T-helper 2 cell treated with Interferon-gamma antibody and Interleukin-4, amounts not matched to agents 5 μg/mL and 100 μg/mL, for 36 hours (primary cell): ENCODE measurements at places on chromosomes 6 and 20.

DNA sequence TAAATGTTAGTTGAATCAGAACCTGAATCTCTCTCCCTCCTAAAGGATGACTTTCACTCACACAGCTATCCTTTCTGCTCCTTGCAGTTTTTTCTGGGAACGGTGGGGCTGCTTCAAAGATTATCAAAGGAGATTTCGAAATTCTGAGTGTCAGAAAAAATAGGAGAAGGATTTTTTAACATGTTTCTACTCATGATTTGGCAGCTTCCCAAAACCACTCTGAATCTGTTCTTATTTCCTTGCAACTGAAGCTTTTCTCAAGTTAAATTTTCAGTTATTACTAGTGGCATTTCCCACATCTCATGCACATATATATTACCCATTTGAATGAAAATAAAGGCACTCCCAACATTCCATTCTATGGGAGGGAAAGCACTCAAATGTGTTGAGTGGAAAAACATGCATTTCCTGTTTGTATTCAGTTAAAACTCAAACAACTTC is 123.6 kb downstream of the LCA5 start:
- no peak for DNase-seq

GRCh38 chr20:60237981-60238380 is 279.8 kb downstream of the CDH26 start:
- no peak for DNase-seq

- no peak for DNase-seq
Measured at GRCh38 chr20:15917283-15917682, 656.0 kb downstream of the KIF16B start.

DNA sequence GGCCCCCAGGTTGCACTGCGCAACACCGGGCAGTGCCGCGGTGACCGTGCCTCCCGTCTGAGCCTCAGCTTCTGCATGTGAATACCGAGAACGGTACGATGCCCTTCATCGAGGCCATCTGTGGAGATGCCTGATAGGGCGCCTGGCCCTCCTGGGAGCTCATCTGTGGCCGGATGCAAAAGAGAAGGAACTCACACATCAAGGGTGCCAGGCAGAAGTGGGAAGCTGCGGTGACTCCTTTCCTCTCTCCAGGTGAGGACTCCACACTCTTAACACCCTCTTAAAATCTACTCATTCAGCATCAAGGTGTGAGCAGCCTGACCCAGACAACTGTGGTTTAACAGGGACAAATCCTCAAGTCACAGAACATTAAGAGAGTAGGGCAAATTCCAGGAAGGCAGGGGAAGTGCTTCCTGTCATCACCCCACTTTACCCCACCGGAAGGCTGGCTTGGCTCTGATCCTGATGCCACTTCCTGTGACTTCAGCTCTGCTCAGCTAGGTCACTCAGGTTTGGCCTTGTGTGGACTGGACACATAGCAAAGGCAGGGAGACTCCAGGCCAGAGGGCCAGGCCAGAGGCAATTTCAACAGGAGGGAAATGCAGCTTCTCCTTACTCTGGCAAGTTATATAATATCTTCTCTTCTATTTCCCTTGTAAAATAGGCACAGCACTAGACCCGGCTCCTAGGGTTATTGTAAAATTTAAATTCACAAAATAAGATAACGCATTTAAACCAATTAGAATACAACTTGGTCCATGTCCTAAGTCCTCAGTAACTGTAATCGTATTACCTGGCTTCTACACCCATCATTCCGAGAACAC is 69.4 kb downstream of the CPNE5 start:
- DNase-seq: peak; percentile 26

- DNase-seq: no peak
Measured at GRCh38 chr6:135126729-135127128, 54.4 kb upstream of the MYB start.

DNA sequence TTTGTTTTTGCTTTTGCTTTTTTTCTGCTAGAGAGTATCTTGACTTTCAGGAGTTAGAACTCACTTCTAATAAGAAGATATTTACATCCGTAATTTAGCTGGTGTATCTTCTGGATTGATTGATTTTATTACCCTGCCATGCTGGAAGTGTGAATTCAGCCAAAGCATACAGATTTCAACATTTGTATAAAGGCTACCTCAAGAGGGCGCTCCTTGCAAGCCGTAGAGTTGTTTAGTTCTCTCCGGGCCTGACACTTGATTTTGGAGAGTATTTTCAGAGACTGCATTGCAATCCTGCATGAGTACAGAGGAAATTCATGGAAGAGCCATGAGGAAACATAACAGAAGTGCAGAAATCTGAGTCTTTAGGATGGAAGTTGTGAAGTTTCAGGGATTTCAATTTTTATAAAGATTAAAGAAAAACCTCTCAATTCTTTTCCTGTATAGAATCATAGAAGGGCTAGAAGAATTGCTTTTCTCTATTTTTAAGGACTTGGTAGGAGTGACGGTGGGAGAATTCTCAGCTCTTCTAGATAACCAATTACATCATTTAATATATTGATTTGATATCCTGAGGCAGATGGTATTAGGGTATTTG is 66.7 kb upstream of the TIAM2 start:
- peak; percentile 52 for DNase-seq

- DNase-seq: no peak
Measured at GRCh38 chr6:52632011-52632410, 38.9 kb upstream of the TMEM14A start.

DNA sequence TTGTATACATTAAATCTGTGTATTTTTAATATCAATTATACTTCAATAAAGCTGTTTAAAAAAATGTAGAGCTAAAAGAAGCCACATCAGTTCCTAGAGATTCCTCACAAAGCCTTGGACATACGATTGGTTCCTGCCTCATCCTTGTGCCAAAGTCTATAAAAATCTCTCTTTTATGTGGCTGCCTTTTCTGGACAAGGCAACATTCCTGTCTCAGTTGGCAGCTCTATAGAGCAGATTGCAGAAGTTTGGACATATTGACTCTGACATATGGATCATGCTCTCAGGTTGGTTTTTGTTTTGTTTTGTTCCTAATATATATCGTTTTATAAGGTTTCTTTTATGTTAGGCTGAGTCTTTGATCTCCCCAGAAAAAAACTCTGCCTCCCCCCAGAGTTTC is 148.9 kb downstream of the MAFB start:
- DNase-seq: no peak

DNA sequence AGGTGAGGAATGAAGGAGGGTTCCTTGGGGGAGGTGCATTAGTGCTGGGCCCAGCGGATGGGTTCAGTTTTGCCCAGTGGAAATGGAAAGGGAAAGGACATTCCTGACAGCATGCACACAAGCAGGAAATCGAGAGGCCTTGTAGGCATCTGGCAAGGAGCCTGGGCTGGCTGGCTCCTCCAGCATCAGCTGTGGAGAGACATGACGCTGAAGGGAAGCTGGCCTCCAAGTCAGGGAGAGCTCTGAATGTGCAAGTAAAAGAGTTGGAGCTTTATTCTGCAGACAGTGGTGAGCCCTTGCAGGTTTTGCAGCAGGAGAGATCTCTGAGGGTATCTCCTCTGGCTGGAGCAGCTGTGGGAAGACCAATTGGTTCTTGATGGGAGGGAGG is 154.3 kb downstream of the MRPL14 start:
- DNase-seq: no peak

DNA sequence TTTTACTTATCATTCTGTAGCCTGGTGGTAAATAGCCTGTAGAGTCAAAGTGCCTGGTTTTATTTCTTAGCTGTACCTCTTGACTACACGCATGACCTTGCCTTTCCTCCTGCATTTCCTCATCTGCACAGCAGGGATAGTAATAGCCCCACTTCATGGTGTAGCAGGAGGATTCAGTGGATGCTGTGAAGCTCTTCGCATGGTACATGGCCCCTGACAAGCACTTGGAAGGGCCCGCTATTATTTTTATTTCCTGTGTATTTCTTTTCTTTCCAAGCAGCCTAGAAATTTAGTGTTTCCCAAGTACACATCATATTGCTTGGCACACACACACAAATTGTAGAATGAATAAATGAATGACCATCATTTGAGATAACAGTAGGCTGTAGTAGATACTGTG is 547.2 kb downstream of the CDH26 start:
- DNase-seq: no peak

- no peak for DNase-seq
Measured at GRCh38 chr6:97703661-97704060, 420.6 kb upstream of the MMS22L start.

- DNase-seq: no peak
Measured at GRCh38 chr6:33962246-33963027, 158.6 kb upstream of the MLN start.

DNA sequence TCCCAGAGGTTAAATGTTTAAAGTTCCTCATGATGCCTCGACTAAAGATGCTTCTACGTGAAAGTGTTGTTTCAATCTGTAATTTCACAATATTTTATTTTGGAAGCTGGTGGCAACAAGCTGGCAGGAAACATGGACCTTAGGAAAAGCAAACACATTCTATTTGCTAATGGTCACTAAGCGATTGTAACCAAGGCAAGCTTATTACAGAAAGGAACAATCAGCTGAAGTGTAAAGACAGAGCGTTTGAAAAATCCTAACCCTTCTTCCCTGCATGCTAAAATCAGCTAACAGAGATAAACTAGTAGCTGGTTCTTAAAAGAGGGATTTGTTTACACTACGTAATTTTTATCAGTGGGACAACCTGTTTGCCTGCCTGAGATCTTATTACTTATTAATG is 50.0 kb downstream of the IL20RA start:
- no peak for DNase-seq

- no peak for DNase-seq
Measured at GRCh38 chr6:82989736-82990290, 75.8 kb downstream of the UBE3D start.

DNA sequence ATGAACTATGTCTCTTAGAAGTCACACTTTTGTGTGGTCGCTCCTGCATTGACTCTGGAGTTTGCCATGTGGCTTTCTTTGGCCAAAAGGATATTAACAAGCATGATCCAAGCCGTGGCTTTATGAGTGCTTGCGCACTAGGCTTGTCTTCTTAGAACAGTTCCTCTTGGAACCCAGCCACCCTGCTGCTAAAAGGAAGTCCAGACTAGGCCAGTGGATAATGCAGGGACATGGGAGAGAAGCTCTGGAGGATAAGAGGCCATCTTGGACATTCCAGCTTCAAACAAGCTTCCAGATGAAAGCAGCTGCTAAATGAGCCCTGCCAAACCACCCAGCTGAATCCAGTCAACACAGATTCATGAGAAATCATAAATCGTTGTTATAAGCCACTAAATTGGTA is 346.4 kb downstream of the CDC5L start:
- no peak for DNase-seq

- no peak for DNase-seq
Measured at GRCh38 chr6:163564534-163564933, 150.0 kb downstream of the QKI start.

DNA sequence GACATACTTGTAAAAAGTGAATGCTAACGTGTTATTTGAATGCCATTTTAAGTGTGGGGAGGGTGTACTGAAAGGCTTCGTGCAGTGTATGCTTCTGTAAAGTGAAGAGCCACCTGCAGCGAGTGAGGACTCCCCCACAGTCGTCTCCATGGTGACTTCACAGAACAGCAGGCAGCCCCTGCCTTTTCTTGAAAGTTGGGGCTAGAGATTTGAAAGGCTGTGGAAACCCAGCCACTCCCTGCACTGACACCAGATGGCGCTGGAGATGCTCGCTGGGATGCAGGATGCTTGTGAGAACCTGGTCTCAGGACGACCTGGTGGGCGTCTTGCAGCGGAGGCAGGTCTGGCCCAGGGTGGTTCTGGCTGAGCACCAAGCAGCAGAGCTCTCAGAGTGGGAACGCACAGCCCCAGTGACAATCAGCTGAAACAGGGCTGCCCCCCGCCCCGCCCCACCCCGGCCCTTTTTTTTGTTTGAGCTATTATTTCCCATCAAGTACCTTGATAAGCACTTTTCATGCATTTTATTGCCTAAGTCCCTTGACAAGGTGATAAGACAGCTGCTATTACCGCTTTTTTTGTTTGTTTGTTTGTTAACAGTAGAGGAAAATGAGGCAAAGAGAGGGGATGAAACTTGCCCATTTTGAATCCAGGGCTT is 150.3 kb downstream of the SYCP2 start:
- DNase-seq: peak; percentile 7

GRCh38 chr6:40815731-40816130 is 223.3 kb downstream of the UNC5CL start:
- DNase-seq: no peak

DNA sequence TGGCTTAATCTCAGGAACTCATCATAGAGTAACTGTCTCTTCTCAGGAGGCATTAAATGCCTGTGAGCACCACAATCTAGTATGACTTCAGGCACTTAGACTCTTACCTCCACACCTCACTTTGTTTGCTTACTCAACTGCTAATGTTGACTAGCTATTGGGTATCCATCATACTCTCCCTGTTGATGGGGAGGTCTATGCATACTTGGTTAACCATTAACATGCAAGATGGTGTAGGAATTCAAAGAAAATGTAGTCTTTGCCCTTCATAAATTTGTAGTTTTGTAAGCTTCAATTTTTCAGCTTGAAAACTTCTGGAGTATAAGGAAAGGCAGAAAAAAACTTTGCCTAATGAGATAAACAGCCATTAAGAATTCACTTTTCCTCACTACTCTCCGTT is 501.0 kb upstream of the MARCKS start:
- no peak for DNase-seq

- peak; percentile 37 for DNase-seq
Measured at GRCh38 chr20:63658749-63659187, 656 bp downstream of the RTEL1 start.

- DNase-seq: no peak
Measured at GRCh38 chr6:47116086-47116485, 74.0 kb upstream of the ADGRF1 start.

DNA sequence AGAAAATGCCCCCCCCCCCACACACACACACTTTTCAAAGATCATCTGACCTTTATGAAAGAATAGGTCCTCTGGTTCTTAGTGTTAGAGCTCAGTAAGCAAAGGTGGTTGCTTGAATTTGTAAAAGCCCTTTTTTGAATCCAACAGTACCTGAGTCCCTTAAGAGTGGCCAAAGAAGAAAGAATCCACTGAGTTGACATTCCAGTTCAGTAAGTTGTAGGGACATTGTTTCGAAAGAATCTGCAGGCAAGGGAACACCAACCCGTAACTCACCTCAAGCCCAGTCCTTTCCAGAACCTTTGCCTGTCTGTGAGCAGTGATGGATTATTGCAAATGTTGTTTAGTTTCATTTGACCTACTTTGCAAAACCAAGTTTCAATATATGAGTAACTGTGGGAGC is 64.2 kb upstream of the MAP3K4 start:
- no peak for DNase-seq

DNA sequence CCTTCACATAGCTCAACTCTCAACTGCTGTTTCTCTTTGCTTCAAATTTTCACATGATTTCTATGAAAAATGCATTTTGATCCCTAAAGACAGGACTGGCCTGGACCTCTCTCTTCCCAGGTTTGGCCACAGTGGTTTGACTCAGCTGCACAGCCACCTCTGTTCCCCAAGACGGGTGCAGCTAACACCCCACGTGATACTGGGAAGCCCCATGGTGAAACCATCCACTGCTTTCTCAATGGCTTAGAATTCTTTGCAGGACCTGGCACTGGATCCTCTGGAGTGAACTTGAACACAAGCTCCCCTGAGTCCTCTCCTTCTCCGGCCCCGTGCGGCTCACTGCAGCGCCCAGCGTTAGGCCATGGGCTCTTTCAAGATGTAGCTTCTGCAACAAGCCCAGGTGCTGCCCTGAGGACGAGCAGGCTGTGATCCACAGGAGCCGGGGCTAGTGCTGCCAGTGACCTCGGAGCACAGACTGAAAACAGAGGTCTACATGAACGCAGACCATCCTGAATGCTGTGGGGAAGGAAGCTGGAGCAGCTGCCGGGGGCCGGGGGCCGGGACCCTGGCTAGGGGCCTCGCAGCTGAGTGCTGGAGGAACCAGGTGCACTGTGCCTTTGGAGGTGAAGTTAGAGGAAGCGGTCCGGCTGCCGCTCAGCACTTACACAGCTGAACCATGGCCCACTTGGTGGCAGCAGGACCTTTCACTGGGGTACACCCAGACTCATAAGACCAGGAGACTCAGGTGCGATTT is 58.8 kb upstream of the MPC1 start:
- DNase-seq: no peak
